SJCRH30 (cell line): ENCODE measurements at places on chromosomes 5 and 9. TPM values are rescaled to one million over a fixed set of nuclear protein-coding genes. Genes with fewer than 3 reads are reported as not detected.

Gene FGFR4
- 563 and 588 TPM in 2 replicates for total RNA-seq

Gene SGCD
- total RNA-seq: 5.3 and 5.8 TPM in 2 replicates

Gene RAB3C
- total RNA-seq: not detected in 2 replicates

Gene PCDHGB6
- 1.4 and 2.6 TPM in 2 replicates for total RNA-seq

Gene PCDHA2
- total RNA-seq: not detected in 2 replicates

Gene DAB2IP
- total RNA-seq: 18.2 and 18.7 TPM in 2 replicates

- DNase-seq: no peak
- H3K4me1 ChIP-seq: no peaks in the 10 kb centered on the region
- no peaks in the 10 kb centered on the region for H3K27me3 ChIP-seq
- H3K36me3 ChIP-seq: no peaks in the 10 kb centered on the region
- no peak overlapping the region for H3K27ac ChIP-seq
These were observed 28.7 kb upstream of the C5orf46 start for GRCh38 chr5:147935032-147935431.

GRCh38 chr5:155587458-155587857, 573.9 kb downstream of the KIF4B start:
- no peaks in the 10 kb centered on the region for H3K4me1 ChIP-seq
- no peaks in the 10 kb centered on the region for H3K27me3 ChIP-seq
- no peaks in the 10 kb centered on the region for H3K36me3 ChIP-seq
- H3K4me3 ChIP-seq: no peak overlapping the region

- H3K27me3 ChIP-seq: no peaks in the 10 kb centered on the region
- no peak for DNase-seq
- no peak overlapping the region for H3K27ac ChIP-seq
- H3K36me3 ChIP-seq: no peaks in the 10 kb centered on the region
- H3K4me1 ChIP-seq: no peaks in the 10 kb centered on the region
These were observed 222.7 kb downstream of the PDZD2 start for GRCh38 chr5:31861601-31862000.

- H3K4me3 ChIP-seq: no peak overlapping the region
- no peaks in the 10 kb centered on the region for H3K36me3 ChIP-seq
- H3K4me1 ChIP-seq: no peaks in the 10 kb centered on the region
- H3K27me3 ChIP-seq: no peaks in the 10 kb centered on the region
- no peak overlapping the region for H3K27ac ChIP-seq
These were observed 145.3 kb upstream of the RASEF start for GRCh38 chr9:83208065-83208850.

DNA sequence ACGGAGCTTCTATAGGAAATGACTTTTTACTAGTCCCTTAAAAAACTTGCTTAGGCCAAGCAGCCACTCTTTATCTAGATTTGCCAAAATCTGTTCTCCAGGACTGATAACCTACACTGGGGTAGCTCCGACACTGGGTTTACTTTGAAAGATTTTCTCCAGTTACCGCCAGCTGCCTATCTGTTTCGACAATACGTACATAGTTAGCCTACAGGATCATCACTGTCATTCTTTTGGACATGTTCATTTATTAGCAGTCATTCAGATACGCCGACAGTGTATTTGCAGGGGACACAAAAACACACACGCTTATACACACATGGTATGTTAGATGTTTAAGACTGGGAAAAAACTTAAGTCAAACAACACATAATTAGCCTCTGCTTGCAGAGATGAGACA, 225.7 kb downstream of the DCP2 start:
- H3K27me3 ChIP-seq: no peaks in the 10 kb centered on the region
- peak; percentile 20 for DNase-seq
- peak overlapping the region; percentile 48 for H3K4me3 ChIP-seq
- H3K36me3 ChIP-seq: no peaks in the 10 kb centered on the region
- peaks cover 49% of the 10 kb centered on the region for H3K4me1 ChIP-seq

DNA sequence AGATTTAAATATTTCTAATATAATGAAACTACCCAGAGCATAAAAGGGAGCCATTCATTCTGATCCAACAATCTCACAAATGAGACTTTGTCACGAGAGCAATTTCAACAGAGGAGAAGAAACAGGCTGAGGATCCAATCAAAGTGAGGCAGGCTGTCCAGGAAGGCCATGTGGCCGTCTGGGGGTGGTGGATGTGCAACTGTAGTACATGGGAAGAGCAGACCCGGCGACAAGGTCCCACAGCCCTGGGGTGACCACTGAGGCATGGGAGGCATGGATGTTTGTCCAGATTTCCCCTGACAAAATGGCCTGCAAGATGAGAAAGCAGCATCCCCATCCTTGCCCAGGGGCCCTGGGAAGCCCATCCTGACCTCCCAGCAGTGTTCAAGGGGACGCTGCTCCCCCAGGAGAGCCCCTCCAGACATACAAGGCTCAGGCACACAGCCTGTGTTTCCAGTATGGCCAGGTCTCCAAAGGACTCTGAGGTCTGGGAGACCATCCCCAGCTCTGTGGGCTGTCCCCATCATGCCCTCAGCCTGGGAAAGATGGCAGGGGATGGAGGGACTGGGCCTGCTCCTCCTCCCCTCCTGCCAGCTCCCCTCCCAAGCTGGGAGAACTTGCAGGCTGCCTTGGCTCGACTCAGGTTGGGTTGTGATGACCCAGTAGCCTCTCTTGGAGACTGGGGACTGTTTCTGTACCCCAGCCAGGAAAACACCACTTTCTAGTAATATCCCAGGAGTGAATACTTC, 27.5 kb upstream of the FCN2 start:
- H3K36me3 ChIP-seq: no peaks in the 10 kb centered on the region
- H3K27ac ChIP-seq: no peak overlapping the region
- H3K4me3 ChIP-seq: no peak overlapping the region
- no peak for DNase-seq
- H3K4me1 ChIP-seq: no peaks in the 10 kb centered on the region

GRCh38 chr9:111040494-111040893, 2.2 kb upstream of the LPAR1 start:
- no peak for DNase-seq
- no peaks in the 10 kb centered on the region for H3K36me3 ChIP-seq
- no peak overlapping the region for H3K4me3 ChIP-seq
- no peak overlapping the region for H3K27ac ChIP-seq
- no peaks in the 10 kb centered on the region for H3K27me3 ChIP-seq
- no peaks in the 10 kb centered on the region for H3K4me1 ChIP-seq

DNA sequence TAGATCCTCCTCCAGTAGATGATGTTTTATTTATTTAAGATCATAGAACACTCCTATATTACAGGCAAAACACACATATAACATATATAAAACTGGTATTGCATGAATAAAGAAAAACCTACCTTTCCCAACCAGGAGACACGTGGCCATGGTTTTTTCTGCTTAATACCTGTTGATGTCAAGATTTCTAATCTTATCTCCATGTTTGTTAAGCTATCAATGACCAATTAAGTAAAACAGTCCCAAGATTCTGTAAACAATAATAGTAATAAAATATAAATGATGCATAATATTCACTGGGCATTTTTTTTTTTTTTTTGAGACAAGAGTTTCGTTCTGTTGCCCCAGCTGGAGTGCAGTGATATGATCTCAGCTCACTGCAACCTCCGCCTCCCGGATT, 1.7 kb downstream of the CPLANE1 start:
- no peak overlapping the region for H3K27ac ChIP-seq
- no peak for DNase-seq
